ENCODE measurements at places on chromosomes 6 and 20.

DNA sequence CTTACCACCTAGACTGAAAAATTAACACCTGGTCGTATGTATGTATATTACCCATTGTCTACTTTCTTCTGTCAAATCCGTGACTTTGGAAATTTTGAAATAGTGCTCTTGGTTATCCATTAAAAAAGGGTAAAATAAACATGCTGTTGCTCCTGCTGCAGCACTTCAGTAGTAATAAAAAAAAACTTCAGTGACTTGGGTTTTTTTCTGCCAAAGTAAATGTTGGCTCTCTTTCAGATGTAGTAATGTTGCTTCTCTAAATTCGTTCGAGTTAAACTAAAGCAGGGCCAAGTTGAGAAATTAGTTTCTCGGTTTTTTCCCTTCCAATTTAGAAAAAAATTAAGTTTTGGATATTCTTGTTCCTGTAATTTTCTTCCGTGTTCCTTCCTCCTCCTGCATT is 34.2 kb downstream of the JARID2 start:
- H3K4me3 ChIP-seq: no peak overlapping the region
- no peaks in the 10 kb centered on the region for H3K36me3 ChIP-seq
- no peak overlapping the region for H3K27ac ChIP-seq

GRCh38 chr6:169833258-169833794 is 81.9 kb downstream of the ERMARD start:
- DNase-seq: no peak
- no peak overlapping the region for H3K4me3 ChIP-seq
- H3K4me1 ChIP-seq: peaks cover 6% of the 10 kb centered on the region

- no peaks in the 10 kb centered on the region for H3K4me1 ChIP-seq
- DNase-seq: no peak
- H3K27ac ChIP-seq: no peak overlapping the region
- no peaks in the 10 kb centered on the region for H3K27me3 ChIP-seq
- no peaks in the 10 kb centered on the region for H3K36me3 ChIP-seq
Observed at GRCh38 chr6:161917645-161918044, 643.8 kb upstream of the AGPAT4 start.

- no peaks in the 10 kb centered on the region for H3K27me3 ChIP-seq
- no peak for DNase-seq
- H3K4me1 ChIP-seq: no peaks in the 10 kb centered on the region
- H3K36me3 ChIP-seq: no peaks in the 10 kb centered on the region
- H3K4me3 ChIP-seq: no peak overlapping the region
Observed at GRCh38 chr20:2671977-2672376, 8.0 kb upstream of the IDH3B start.
